ENCODE measurements at places on chromosomes 2 and 18.

DNA sequence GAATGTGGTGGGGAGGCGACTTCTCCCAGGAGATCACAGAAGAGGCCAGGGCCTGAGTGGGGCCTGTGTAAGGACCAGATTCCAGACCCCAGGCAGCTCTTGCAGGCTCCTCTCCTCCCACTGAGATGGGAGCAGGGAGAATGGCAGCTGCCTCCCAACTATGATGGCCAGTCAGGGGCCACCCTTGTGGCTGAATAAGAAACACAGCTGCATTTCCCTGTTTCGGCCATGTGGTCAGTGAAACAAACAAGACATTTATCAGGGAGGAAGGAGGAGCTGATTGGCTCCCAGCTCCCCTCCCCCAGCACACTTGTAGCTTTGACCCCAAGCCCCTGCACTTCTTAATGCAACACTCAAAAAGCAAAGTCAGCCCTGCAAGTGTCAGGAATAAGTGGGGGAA lies 143.5 kb downstream of the CELF4 start:
- no peak for DNase-seq

- DNase-seq: no peak
These were observed 58.8 kb upstream of the NOL4 start for GRCh38 chr18:34283506-34283905.

DNA sequence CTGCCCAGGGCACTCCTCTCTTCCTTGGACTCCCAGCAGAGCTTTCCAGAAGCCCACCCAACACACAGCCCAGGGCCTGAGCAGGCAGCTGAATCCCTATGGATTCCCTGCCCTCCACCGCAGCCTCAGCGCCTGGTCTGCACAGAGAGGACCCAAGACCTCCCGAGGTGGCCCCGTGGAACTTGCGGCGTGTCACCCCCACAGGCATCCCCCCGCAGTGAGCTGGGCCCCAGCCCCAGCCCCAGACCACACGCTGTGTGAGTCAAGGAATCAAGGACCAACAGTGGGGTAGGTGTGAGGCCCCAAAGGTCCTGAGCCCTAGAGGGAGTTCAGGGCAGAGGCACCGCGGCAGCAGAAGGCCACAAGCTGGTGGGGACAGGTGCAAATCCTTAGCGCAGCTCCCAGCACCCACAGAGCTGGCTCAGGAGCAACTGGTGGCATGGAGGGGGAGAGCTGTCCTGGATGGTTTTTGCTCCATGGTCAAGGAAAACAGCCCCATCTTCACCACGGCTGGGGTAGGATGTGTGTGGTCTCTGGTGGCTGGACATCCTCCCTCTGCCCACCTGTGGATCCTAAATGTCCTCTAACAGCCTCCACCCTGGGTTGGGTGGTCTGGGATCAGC lies 8.5 kb downstream of the HS6ST1 start:
- DNase-seq: no peak

DNA sequence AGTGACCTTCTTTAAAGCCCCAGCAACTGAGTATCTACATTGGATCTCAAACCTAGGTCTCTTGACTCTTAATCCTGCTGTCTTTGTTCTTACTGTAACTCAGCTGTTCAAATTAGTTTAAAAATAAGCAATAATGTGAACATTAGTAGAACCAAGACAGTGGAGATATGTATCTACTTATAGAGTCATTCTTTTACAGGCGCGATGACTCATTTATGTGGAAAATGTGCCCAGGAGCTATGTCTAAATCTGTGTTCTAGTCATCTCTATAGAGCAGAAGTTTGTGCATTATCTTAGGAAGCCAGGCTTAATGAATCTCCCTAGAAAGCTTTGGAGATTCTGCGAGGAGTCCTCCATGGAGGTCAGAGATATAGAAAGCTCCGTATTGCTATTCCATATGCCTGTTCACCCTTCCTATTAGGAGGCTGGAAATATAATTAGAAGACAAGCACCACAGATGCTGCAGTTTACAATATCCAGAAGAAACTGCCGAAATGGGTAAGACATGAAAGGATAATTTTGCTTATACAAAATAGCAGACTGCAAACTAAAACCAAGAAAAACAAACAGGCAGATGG lies 211.6 kb downstream of the TRIB2 start:
- DNase-seq: peak; percentile 24

DNA sequence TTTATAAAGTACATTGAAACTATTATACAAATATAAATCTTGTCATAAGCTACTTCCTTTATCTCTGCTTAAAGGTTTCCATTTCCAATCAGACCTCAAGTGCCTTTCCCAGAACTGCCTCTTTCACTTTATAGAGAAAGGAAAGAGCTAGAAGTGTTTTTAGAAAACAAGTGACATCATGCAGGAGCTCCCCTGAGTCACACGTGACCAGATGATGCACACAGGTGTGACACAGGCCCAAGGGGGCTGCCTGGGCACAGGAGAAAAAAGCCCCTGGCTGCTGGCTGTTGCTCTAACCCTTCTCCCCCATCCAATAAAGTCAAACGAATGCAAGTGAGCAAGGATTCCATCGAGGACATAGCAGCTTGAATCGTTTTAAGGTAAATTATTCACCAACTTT lies 21.4 kb upstream of the SH3BP4 start:
- no peak for DNase-seq

DNA sequence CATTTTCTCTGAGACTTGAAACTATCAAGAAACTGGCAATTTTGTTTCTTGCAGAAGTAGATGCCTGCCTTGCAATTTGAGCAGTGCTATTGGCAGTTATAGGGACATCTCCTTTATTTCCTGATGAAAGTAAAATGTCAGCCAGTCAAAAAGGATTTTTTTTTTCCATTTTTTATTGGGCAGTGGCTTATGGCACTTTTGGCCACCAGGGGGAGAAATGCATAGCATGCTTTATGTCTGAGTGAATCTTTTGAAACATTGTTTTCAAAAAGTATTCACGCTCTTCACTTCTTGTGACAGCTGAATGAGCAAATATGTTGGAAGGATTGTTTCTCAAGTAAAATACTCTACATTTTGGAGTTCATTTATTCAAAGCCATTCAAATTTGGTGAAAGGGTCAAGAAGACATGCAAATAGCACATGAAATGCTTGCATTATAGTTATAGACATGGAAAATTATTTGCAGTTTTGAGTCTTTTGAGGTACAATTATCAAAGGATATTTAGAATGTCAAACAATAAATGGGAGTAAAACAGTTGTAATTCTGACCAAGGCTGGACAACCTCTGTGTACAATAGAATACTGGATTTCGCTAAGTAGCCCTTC lies 491.0 kb downstream of the CDH2 start:
- peak; percentile 57 for DNase-seq

GRCh38 chr2:20113986-20114938 lies 62.8 kb upstream of the LAPTM4A start:
- no peak for DNase-seq

- DNase-seq: no peak
These were observed 1337.2 kb upstream of the CELF4 start for GRCh38 chr18:38902796-38903195.

- DNase-seq: no peak
These were observed 52.6 kb downstream of the SLC4A5 start for GRCh38 chr2:74290466-74291217.

- no peak for DNase-seq
These were observed 9.4 kb upstream of the CAVIN2 start for GRCh38 chr2:191856111-191856876.

- DNase-seq: no peak
These were observed 1.7 kb downstream of the TRAF3IP1 start for GRCh38 chr2:238322001-238322411.

DNA sequence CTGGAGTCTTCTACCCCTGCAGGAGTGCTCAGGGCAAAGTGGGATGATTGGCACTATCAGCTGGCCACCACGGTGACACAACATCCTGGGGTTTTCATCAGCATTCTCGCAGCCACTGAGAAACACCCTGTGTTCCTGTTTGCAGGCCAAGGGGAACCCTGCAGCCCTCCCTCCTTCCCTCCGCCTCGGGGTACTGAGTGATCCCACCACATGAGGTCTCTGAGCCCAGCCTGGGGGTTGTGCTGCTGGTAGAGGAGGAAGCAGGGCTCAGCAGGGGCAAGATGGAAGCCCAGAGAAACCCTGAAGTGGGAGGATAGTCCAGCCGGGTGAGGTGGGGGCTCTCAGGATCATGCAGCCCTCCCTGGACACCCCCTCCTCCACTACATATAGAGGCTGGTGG lies at the start of gene OXER1:
TSS of gene OXER1 (minus strand) at position 40 of the 400 bp plus-strand sequence. CDS start 73 bp downstream, outside the sequence.
- no peak for DNase-seq

DNA sequence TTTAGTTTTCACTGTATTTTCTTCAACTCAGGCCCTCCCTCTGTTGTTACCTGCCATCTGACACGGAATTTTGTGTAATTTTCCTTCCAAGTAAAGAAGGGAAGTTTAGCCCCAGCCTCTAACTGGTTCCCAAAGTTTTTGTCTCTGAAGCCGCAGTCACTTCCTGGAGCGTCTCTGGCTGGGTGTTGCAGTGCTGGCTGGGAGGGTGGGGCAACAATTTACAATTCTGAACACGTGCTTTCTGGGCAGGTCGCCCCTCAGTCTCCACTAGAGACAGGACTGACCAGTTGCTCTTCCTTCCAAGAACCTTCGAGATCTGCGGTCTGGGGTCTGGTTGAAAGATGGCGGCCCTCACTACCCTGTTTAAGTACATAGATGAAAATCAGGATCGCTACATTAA lies 3.5 kb downstream of the CNDP2 start:
- DNase-seq: no peak

DNA sequence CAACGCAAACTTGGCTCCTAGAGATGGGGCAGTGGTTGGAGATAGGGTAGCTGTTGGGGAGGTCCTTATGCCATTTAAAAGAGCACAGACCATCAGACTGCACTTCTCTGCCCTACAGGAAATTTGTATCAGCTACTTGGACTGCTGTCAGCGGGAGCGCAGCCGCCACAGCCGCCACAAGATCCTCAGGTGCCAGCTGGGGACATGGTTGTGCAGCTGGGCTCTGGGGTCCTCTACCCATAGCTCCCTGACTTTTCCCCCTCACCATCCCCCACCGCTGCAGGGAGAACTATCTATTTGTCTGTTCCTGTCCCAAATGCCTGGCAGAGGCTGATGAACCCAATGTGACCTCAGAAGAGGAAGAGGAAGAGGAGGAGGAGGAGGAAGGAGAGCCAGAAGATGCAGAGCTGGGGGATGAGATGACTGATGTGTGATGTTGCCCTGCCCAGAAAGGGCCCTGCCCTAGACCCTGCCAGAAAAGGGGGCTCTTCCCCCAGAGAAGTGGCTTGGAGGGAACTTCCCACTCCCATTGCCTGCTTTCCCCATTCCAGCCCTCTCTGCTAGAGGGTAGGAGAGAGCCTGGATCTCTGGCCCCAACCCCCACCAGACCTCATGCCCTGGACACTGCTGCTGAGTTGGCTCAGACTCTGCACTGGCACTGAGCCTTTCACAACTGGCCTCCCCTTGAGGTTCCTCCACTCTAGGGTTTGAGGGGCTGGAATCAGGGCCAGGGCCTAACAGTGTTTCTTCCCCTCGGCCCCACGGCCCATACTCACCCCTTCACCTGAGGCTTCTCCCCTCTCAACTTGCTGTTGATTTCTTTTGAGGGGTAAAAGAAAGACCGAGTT lies 7.3 kb downstream of the PRADC1 start:
- DNase-seq: no peak

- no peak for DNase-seq
These were observed 46.7 kb downstream of the DGKD start for GRCh38 chr2:233400961-233401360.

GRCh38 chr18:44474591-44474990 lies 206.1 kb upstream of the SETBP1 start:
- no peak for DNase-seq

DNA sequence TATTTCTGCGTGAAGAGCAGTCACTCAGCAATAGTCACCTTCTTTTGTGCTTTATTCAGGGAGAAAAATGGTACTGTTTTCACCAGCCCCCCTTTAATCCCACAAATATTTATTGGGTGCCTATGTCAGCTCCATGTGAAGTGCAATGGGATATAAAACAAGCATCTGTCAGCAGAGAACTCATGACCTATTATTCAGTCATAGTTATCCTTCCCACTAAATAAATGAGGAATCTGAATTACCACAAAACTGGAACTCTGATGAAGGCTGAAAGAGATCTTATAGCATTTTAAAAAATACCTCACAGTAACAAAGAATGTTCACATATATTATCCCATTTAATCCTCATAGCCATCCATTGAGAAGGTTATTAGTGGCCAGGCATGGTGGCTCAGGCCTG lies 45.8 kb downstream of the DHX57 start:
- DNase-seq: no peak

DNA sequence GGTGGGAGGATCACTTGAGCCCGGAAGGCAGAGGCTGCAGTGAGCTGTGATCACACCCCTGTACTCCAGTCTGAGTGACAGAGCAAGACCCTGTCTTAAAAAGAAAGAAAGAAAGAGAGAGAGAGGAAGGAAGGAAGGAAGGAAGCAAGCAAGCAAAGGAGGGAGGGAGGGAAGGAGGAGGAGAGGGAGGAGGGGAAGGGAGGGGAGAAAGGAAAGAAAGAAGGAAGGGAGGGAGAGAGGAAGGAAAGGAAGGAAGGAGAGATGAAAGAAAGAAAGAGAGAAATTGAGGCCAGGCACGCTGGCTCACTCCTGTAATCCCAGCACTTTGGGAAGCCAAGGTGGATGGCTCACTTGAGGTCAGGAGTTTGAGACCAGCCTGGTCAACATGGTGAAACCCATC lies 2.3 kb upstream of the NCKAP1 start:
- no peak for DNase-seq

DNA sequence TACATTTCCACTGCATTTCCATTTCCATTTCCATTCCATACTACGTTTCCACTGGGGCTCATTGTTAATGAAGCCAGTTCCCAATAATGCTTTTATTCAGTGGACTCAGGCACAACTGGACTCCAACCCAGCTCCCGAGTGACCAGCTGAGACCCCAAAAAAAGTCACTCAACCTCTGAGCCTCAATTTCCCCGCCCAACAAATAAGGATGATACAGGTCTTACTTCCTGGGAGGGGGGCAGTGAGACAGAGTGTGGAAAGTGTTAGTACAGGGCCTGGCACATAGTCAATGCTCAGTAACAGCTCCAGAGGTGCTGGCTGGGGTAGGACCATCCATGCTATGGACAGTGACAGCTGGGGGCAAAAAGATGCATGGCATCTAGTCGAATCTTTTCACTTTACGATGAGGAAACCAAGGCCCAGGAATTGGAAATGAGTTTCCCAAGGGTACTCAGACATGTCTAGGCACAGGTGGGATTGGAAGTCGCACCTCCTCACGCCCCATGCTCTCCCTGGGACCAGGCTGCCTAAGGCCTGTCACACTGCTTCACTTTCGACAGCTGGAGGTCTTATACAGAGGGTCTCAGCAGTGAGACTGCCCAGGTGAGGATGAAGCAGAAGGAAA lies 226.5 kb downstream of the ANAPC1 start:
- no peak for DNase-seq

DNA sequence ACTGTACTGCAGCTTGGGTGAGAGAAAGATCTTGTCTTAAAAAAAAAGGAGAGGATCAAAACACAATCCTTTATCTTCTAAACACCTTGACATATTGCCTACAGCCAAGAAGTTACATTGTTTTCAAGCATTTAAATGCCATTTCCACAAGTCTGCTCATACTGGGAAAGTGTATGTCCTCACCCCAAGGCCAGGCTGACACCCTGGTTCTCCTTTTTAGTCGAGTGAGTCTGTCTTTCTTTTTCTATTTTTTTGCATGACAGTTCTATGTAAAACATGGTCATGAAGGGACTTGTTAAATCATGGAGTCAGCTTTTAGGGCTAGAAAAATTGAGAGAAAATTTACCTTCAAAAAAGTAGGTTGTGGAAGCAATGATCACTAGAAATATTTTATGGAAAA lies 233.3 kb downstream of the FAM210A start:
- DNase-seq: no peak

GRCh38 chr2:239667431-239667985 lies 266.7 kb upstream of the HDAC4 start:
- no peak for DNase-seq

All from NCI-H2171 (cell line).